ENCODE measurements at places on chromosomes 4 and X.

- peak; percentile 33 for DNase-seq
Measured at GRCh38 chr4:79585834-79586233, 177.8 kb upstream of the GK2 start.

GRCh38 chrX:12988797-12989196 lies 13.9 kb downstream of the TMSB4X start:
- no peak for DNase-seq

- DNase-seq: no peak
Measured at GRCh38 chrX:15430584-15430983, 46.4 kb upstream of the VEGFD start.

GRCh38 chrX:39008549-39008948 lies 207.3 kb downstream of the MID1IP1 start:
- no peak for DNase-seq

DNA sequence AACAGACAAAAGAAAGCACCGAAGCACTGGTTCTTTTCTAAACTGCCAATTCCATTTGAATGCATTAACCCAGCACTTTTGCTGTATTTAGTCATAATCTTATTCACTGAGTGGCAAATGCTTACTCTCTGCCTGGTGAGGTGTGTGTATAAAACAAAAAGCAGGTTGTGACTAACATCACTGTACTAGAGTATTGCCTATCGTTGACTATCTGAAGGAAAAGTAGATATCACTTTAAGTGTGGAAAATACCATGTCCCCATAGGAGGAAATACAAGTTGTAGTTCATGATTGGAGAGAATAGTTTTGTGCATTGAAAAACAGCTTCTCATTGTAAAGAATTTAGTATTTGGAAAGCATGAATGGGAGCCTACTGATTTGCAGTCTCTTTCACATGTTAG lies 2.7 kb downstream of the PDLIM5 start:
- no peak for DNase-seq

- no peak for DNase-seq
Measured at GRCh38 chr4:145216535-145216934, 36.1 kb upstream of the OTUD4 start.
